ENCODE measurements at places on chromosomes 5 and 9.

- no peak overlapping the region for H3K4me3 ChIP-seq
- no peak for DNase-seq
- no peaks in the 10 kb centered on the region for H3K36me3 ChIP-seq
- no peak overlapping the region for H3K27ac ChIP-seq
These were observed 17.7 kb upstream of the AUH start for GRCh38 chr9:91379426-91379825.

DNA sequence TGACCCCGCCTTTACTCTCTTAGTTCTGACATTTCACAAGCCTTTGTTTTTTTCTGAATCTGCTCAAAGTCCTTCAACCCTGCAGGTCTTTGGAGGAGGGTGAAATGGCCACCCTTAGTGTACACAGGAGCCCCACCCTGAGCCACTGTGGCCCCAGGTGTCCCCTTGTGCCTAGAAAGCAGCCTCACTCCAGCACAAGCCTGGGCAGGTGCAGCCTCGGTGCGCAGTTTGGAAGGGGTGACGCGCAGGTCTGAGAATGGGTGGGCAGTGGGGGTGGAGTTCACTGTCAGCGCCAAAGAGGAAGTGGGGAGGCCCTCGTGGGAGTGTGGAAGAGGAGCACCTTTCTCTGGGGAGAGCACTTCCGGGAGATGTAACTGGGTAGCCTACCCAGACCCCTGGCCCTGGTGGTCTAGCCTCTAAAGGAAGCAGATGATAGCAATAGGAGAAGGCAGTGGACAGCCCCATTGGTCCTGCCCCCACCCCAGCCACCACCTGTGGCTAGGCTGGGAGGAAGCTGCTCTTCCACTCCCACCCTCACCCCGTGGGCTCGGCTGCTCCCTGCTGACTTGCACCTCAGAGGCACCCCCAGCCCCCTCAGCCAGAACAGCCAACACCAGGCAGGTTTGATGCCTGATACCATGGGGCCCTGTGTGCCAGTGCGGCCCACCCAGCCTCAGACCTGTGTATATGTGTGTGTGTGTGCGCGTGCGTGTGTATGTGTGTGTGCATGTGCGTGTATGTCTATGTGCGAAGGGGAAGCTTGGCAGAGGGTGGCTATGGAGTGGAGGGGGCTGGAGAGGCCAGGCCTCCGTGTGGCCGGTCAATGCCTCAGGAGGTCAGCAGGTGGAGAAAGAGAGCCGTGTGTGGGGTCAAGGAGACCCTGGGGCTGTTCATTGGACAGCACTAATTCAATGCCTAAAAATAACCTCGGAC is 16.8 kb upstream of the DAB2IP start:
- peak overlapping the region; percentile 66 for H3K27ac ChIP-seq
- H3K4me1 ChIP-seq: peaks cover 50% of the 10 kb centered on the region
- H3K4me3 ChIP-seq: no peak overlapping the region
- H3K36me3 ChIP-seq: no peaks in the 10 kb centered on the region

- H3K36me3 ChIP-seq: peaks cover 2% of the 10 kb centered on the region
- peaks cover 30% of the 10 kb centered on the region for H3K4me1 ChIP-seq
- H3K4me3 ChIP-seq: no peak overlapping the region
- no peaks in the 10 kb centered on the region for H3K27me3 ChIP-seq
- DNase-seq: no peak
These were observed 96.3 kb upstream of the EQTN start for GRCh38 chr9:27393054-27393846.

GRCh38 chr5:128135286-128135685 is 51.7 kb downstream of the SLC12A2 start:
- H3K27me3 ChIP-seq: no peaks in the 10 kb centered on the region
- H3K4me1 ChIP-seq: no peaks in the 10 kb centered on the region
- no peak overlapping the region for H3K27ac ChIP-seq
- peaks cover 43% of the 10 kb centered on the region for H3K36me3 ChIP-seq

GRCh38 chr9:121538221-121538620 is 38.6 kb upstream of the GGTA1 start:
- no peaks in the 10 kb centered on the region for H3K4me1 ChIP-seq
- no peak for DNase-seq
- H3K4me3 ChIP-seq: no peak overlapping the region
- peaks cover 13% of the 10 kb centered on the region for H3K27me3 ChIP-seq
- H3K36me3 ChIP-seq: no peaks in the 10 kb centered on the region

DNA sequence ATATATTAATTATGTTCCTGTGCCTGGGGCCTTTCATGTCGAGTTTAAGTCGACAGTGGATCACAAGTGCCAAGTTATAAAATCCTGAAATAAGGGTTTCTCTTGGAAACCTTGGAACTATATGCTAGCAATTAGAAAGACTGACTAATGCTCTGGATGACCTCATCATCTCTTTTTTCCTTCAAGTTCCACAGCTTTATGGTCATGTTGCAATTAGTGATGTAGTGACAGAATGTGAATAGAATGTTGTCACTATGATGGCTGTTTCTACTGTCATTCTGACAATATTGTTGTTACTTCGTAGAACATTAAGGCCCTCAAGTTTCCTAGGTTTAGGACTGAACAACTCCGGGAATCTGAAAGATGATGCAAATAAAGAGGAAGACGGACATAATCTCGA is 368.0 kb upstream of the SEMA6A start:
- no peaks in the 10 kb centered on the region for H3K36me3 ChIP-seq
- DNase-seq: no peak
- H3K4me3 ChIP-seq: no peak overlapping the region
- H3K27ac ChIP-seq: no peak overlapping the region
- peaks cover 10% of the 10 kb centered on the region for H3K4me1 ChIP-seq

DNA sequence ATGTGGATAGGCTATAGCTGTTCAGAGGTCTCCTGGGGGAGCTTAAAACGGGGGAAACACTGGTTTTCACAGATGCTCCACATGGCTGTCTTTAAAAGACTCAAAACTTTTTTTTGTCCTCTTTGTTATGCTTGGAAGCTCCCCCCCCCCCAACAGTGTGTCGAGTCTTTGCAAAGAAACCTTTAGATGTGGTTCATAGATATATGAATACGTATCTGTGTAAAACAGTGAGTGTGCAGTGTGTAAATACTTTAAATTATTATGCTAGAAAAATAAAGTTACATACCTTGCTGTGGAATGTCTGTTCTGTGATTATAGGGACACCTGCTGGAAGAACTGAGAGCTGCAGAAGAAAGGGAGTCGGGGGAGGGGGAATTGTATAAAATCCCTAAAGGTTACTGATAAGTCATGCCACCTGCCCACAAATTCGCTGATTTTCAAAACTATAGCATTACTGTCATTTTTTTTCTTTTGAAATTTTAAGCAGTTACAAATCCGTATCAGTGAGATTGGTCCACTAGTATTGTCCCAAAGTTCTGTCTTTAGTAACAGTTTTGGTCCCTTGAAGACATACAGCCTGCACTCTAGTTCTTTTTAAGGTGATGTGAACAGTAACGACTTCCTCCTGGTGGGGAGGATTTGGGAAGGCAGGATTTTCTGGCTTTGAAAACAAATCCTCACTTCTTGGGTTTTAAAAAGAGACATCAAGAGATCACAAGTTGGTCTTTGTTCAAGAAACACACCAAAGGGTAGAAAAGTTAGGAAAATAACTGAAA is 22.9 kb downstream of the RGMB start:
- H3K36me3 ChIP-seq: peaks cover 16% of the 10 kb centered on the region
- no peak overlapping the region for H3K4me3 ChIP-seq
- peaks cover 10% of the 10 kb centered on the region for H3K4me1 ChIP-seq
- peak overlapping the region; percentile 88 for H3K27ac ChIP-seq
- peak; percentile 32 for DNase-seq
- no peaks in the 10 kb centered on the region for H3K27me3 ChIP-seq

- no peaks in the 10 kb centered on the region for H3K36me3 ChIP-seq
- DNase-seq: no peak
- H3K4me1 ChIP-seq: peaks cover 3% of the 10 kb centered on the region
- no peak overlapping the region for H3K4me3 ChIP-seq
- H3K27me3 ChIP-seq: no peaks in the 10 kb centered on the region
- no peak overlapping the region for H3K27ac ChIP-seq
These were observed 31.8 kb downstream of the MAP1B start for GRCh38 chr5:72138943-72139521.

DNA sequence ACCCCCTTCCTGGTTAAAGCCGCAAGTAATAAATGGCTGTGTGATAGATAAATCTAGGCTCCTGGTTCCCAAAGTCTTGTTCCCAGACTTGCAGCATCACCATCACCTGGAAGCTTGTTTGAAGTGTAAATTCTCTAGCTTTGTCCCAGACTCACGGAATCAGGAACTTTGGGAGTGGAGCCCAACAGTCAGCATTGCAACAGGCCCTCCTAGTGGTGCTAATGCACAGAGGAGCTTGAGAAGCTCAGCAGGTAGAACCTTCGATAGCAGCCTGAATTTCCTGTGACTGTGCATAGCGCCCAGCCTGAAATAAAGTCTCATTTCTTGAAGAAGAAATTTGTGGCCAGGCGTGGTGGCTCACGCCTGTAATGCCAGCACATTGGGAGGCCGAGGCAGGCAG is 30.3 kb upstream of the MELK start:
- H3K27ac ChIP-seq: no peak overlapping the region
- DNase-seq: no peak
- H3K36me3 ChIP-seq: no peaks in the 10 kb centered on the region
- no peaks in the 10 kb centered on the region for H3K27me3 ChIP-seq
- no peak overlapping the region for H3K4me3 ChIP-seq
- no peaks in the 10 kb centered on the region for H3K4me1 ChIP-seq

GRCh38 chr5:150499437-150499956 is 8.4 kb upstream of the NDST1 start:
- H3K4me1 ChIP-seq: peaks cover 57% of the 10 kb centered on the region
- DNase-seq: no peak
- H3K36me3 ChIP-seq: peaks cover 4% of the 10 kb centered on the region
- peak overlapping the region; percentile 93 for H3K27ac ChIP-seq
- no peaks in the 10 kb centered on the region for H3K27me3 ChIP-seq
- H3K4me3 ChIP-seq: no peak overlapping the region

- no peak for DNase-seq
- H3K4me1 ChIP-seq: no peaks in the 10 kb centered on the region
- H3K4me3 ChIP-seq: no peak overlapping the region
- H3K27me3 ChIP-seq: no peaks in the 10 kb centered on the region
These were observed 34.9 kb upstream of the TEK start for GRCh38 chr9:27073841-27074728.

- peaks cover 14% of the 10 kb centered on the region for H3K36me3 ChIP-seq
- H3K27me3 ChIP-seq: no peaks in the 10 kb centered on the region
- H3K4me3 ChIP-seq: no peak overlapping the region
- DNase-seq: no peak
These were observed 4.3 kb downstream of the CNOT8 start for GRCh38 chr5:154862766-154863165.

DNA sequence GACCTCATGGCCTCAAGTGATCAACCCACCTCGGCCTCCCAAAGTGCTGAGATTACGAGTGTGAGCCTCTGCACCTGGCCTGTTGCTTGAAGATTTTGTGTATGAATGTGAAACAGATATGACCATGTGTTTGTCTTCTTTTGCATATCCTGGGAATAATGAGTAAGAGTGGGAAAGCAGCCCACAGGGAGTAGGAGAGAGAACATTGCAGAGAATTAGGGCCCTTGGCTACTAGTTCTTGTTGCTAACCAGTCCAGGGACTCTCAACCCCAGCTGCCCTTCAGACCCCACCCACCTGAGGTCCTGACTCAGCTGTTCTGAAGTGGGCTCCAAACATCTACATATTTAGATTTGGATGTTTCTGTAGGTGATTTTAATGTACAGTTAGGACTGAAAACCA is 125.5 kb downstream of the MTX3 start:
- H3K36me3 ChIP-seq: no peaks in the 10 kb centered on the region
- no peak overlapping the region for H3K4me3 ChIP-seq
- no peak for DNase-seq

- H3K4me3 ChIP-seq: no peak overlapping the region
- H3K27ac ChIP-seq: no peak overlapping the region
- no peaks in the 10 kb centered on the region for H3K27me3 ChIP-seq
- peaks cover 2% of the 10 kb centered on the region for H3K36me3 ChIP-seq
These were observed 40.4 kb upstream of the MACIR start for GRCh38 chr5:103218164-103218563.

- peaks cover 9% of the 10 kb centered on the region for H3K36me3 ChIP-seq
- H3K4me1 ChIP-seq: peaks cover 5% of the 10 kb centered on the region
- DNase-seq: no peak
- no peak overlapping the region for H3K27ac ChIP-seq
- no peaks in the 10 kb centered on the region for H3K27me3 ChIP-seq
These were observed 183.3 kb downstream of the MAST4 start for GRCh38 chr5:66779528-66779927.

Data from progenitor cell of endocrine pancreas (in vitro differentiated cells).